Hepatic stellate cell (primary cell): ENCODE measurements at places on chromosomes 4 and X.

GRCh38 chr4:119493419-119493818, 135.2 kb downstream of the PDE5A start:
- DNase-seq, result no peak

DNA sequence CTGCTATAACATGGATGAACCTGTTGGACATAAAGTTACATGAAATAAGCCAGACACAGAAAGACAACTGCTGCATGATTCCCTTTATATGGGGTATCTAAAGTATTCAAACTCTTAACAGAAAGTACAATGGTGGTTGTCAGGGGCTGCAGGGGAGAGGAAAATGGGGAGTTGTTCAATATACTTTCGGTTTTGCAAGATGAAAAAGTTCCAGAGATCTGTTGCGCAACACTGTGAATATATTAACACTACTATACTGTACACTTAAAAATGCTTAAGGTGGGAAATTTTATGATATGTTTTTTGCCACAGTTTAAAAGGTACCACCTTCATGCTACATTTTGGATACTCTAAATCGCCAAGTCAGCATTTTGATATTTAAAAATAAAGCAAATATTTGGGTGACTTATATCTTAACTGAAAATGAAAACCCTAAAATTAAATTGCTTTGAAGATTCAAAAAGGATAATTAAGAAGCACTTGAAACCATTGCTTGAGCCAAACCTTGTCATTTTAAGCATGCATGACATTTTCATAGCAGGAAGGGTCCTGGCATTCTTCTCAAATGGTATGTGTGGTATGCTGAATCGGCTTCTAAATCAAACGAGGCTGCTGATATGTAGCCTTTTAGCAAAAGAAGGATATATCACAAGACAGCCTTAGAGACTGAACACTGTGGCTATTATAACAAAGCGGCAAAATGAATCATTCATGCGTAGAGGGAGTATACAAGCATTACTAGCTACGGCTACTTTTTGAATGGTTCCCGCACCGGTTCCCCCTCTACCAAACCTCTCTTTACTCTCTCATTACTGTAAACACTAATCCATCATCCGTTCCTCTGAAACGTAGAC, 607.1 kb upstream of the DIPK2B start:
- no peak for DNase-seq

GRCh38 chr4:188295899-188296298, 156.7 kb downstream of the TRIML1 start:
- DNase-seq, result no peak

DNA sequence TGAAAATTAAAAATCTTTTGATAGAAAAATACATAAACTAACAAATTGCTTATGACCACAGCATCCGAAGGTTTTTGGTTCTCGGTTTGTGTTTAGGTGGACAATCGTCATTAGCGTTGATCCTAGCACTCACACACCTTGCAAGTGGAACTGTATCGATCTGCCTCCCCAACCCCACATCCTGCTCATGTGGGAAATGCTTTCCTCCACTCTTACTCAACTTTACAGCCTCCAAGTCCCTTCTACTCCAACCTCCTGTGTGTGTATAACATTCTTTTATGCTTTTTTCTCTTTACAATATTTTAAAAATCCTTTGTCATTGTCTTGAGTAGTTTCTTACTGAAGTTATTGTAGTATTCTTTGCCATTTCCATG, 15.6 kb upstream of the TMEM131L start:
- DNase-seq, result no peak
